ENCODE measurements at places on chromosomes 6 and 20.

DNA sequence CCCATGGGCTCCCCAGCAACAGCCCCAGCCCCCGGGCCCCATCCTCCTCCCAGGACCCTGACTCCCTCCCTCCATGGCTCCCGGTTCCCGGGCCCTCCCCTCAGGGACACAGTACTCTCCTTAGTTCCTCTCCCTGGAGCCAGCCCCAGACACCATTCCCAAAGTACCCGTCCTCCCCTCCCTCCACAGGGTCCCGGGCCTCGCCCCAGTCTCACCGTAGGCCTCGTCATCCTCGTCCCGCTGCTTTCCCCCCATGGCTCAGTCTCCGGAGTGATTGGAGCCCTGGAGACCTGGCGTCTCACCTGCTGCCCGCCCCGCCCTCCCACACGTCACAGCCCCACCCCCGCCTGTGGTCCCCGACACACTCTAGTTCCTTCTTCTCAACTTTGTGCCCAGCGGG, at the start of gene SLC44A4:
Gene SLC44A4 (minus strand): TSS at position 272 of the 400 bp plus-strand sequence. CDS start 17 bp downstream, at position 255.
- DNase-seq: no peak

DNA sequence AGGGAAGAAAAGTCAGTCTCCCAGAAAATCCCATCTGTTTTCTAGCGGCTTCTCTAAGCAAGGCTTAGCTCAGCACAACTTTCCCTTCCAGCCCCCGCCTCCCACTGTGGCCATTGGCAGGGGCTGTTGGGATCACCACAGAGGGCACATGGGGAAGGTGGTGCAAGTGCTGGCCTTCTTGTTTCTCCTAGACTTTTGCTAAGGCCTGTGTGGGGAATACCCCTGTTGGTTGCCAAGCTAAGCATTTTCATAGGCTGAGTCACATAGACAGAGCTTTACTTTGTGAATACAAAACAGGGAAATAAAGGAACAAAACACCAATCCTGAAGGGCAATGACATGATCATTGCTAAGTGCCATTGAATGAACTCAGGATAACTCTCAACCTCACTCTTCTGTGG, 32.4 kb upstream of the TIAM2 start:
- DNase-seq: peak; percentile 89

DNA sequence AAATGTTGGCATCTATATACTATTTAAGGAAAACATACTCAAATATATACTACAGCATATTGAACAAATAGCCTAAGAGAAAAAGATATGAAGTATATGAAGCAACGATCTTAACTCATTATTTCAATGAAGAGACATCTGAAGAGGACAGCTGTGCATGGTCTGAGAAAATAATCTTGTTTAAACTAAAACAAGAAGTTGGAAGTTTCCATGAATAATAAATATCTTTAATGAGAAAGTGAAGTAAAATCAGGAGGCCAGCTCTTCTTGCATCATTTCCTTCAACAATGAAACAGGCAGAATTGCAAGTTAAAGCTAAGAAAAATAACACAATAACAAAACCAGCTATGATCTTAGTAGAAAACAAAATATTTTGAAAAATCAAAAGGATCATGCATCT, 1265.4 kb upstream of the MAP3K7 start:
- DNase-seq: peak; percentile 1

DNA sequence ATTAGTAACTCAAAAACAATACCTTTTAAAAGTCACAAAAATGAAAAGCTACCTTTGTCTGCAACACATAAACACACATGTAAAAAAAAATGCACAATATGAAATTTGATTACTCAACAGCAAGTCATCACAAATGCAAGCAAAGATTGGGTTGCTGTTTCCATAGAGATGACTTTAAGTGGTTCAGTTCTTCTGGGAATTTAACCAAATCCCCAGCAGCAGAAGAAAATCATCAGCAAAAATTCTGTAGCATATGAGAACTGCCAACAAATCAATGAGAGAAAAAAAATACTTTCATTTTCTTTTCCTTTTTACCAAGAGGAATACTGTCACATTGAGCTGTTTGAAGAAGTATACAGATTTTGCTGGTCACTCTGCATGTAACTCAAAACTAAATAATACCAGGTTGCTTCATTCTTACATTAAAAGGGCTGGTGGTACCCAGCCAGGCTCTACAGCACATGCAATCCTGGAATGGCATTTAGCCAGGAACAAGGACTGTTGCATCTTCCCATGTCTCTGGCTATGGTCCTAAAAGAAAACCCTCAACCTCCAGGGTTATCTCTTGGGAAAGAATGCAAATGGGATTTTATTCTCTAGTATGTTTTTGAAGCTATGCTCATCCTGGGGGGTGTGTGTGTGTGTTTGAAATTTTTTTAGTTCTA, 158.3 kb downstream of the OPRM1 start:
- peak; percentile 62 for DNase-seq

GRCh38 chr6:57242505-57242904, 20.4 kb upstream of the RAB23 start:
- peak; percentile 99 for DNase-seq

- no peak for DNase-seq
These were observed 35.5 kb downstream of the DHX35 start for GRCh38 chr20:38997622-38998021.

- no peak for DNase-seq
These were observed 36.1 kb downstream of the NINL start for GRCh38 chr20:25549172-25549773.

DNA sequence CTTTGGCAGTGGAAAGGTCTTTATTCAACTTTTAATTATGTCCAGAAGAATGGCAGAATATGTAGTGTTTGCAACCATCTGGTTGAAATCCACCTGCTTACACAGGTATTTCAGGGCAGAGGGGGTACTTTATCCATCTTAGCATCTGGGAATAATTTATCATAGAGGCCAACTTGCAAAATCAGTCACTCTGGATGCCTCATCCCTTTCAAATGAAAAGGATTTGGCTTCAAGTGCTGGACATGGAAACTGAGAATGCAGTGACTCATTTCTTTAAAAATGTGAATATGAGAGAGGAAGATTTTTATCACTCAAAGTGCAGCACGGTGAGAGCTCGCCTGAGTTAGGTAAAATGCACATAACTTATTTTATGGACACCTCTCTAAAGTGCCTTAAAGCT, 758.3 kb downstream of the KIF16B start:
- no peak for DNase-seq

GRCh38 chr20:5354901-5355300, 38.1 kb upstream of the PROKR2 start:
- DNase-seq: no peak

- no peak for DNase-seq
These were observed 156.5 kb downstream of the SMOC2 start for GRCh38 chr6:168597471-168597875.

DNA sequence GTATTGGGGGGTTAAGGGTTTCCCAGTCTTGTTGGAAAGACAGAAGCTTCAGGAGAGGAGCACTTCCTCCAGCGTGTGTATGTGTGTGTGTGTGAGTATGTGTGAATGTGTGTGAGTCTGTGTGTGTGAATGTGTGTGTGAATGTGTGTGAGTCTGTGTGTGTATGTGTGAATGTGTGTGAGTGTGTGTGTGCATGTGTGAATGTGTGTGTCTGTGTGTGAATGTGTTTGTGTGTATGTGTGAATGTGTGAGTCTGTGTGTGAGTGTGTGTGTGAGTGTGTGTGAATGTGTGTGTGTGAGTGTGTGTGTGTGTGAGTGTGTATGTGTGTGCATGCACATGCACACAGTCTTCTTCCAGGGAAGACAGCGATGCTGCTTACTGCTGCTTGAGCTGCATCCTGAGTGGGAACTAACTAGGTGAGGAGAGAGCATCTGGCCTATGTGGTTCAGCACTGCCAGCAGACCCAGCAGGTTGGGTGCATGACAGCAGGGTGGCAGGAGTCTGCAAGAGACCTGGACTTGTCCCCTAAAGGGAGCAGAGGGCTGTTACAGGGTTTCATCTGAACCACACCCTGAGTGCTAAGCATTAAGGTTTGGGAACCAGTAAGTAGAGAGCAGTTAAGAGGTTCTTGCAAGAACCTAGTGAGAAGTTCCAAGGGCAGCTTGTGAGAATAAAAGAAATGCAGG, 22.7 kb upstream of the CCND3 start:
- DNase-seq: no peak

DNA sequence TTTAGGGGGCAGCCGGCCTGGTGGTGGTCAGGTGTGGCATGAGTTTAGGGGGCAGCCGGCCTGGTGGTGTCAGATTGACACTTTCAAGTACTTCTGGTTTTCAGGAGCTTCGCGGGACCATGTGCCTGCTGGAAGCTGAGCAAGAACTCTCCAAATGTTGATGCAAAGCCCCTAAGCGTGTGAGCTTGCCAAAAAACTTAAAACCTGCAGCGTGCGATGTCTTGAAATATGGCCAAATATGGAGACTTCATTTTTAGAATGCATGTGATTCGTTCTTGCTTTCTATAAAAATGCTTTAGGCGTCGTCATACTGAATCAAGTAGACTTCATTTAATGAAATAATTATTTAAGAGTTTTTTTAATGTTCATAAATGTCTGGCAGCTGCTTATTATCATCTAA, 149.4 kb downstream of the SMOC2 start:
- DNase-seq: no peak

- peak; percentile 52 for DNase-seq
These were observed 46.8 kb downstream of the PYGB start for GRCh38 chr20:25294459-25295385.

DNA sequence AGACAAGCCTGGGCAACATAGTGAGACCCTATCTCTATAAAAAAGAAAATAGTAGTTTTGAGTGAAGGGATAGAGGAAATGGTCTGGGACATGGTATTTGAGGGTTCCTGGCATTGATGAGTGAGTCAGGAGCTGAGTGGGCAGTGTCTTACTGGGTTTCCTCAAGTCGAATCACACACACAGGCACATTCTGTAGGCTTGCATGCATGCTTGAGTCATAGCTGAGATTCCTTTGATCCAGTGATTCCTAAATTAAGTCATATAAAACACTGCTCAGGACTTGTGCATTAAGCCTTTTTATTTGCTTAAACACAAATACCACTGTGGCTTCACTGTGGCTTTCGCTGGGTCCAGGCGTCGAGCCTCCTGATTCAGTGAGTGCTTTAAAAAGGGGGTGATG, 71.8 kb upstream of the TMEM181 start:
- peak; percentile 99 for DNase-seq

DNA sequence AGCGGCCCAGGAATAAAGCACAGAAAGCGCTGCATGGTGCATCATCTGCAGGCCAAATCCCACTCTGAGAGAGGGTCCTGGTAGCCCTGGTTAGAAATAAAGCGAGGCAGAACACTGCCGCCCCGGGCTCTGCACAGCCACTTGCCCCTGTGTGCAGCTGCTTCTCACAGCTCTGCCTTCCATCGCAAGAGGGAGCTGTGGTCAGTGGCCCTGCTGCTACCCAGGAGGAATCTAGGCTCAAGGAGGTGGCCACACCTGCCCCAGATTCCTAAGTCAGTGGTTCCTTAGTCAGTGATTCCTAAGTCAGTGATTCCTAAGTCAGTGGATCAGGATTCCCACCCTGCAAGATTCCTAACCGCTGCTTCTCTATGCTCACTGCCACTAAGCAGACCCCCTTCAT, 8.8 kb downstream of the CDH4 start:
- no peak for DNase-seq

DNA sequence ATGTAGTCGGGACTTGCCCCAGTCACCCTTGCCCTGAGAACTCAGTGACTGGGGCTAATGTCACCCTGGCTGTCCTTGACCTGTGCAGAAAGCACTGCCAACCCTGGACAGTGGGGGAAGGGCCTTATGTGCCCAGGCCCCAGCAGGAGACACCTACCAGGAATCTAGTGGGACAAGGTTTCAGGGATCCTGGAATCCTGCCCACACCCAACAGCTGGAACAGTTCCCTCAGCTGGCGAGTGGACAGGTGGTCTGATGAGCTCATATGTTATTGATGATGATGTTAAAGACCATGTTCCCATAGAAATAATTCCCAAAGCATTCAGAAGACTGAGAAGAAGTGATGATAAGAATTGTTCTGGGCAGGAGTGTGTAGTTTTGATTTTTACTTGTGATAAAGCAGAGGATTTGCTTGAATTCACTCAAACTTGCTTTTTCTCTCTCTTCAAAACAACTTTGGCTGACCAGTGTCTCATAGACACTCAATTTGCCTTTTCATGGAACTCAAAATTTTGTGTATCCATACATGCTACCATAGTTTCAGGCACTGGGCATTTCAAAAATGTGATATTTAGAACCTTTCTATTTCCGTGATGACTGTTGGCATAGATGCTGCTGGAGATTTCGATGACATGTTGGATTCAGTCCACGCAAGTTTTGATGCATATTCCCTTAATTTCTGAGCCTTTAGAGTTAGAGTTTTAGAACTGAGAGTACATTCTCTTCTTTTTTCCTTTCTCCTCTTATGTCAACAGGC, 79.3 kb downstream of the SLC22A3 start:
- no peak for DNase-seq

GRCh38 chr20:46044896-46045295, 15.9 kb downstream of the SLC12A5 start:
- DNase-seq: no peak

GRCh38 chr6:141413196-141413595, 719.5 kb upstream of the GJE1 start:
- DNase-seq: peak; percentile 4

DNA sequence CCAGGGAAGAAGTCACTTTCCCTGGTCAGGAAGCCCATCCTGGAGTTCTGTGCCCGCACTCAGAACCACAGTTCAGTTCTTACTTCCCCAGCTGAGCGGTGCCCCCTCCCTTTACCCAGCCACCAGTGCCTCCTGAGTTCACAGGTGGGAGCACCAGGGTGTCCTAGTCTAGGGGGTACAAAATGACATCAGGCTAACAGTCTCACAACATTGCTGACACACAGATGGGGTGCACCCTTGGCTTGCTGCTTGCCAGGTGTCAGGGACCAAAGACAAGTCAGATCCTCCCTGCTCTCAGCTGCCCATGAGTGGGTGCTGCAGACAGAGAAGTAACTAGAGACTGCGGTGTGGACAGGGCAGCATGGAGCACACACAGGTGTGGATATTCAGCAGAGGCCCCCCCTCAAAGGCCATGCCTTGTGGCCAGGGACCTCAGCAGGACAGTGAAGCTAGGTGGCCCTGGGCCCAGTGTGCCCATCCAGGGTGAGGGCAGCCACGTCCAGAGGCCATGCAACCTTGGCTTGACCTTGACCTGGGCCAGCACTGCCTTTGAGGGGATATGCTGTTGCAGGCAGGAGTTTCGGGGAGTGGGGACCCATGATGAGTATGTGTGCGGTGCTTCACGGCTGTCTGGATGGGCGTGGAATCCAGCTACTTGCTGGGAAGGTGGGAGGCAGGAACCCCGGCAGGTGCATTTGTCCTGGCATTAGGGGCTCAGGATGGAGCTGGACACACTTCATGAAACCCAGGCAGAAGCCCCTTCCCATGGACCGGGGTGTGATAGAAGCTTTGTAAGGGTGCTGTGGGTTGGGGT, 110.4 kb upstream of the FRMD1 start:
- DNase-seq: no peak

- DNase-seq: no peak
These were observed 530.3 kb downstream of the KHDRBS2 start for GRCh38 chr6:61755739-61756138.

GRCh38 chr6:57423468-57423867, 106.0 kb downstream of the PRIM2 start:
- DNase-seq: no peak

DNA sequence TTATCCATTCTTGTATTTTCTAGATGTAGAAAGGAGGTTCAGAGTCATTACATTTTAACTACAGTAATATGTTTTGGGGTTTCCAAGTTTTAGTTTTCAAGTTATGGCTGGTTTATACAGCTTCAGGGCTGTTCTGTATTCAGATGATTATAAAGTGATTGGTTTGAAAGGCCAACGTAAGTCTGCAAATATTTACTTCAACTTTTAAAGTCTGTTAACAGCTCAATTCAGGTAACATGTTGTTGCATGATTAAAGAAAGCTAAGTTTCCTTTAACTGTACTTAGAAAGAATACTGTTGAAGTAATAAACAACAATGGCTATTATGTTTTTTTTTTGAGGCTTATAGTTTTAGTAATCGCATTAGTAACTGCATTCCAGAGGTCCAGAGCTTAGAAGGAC, 22.8 kb upstream of the GCLC start:
- no peak for DNase-seq
